ENCODE measurements at places on chromosomes 6 and 20.

GRCh38 chr6:33628401-33628964, 7.4 kb downstream of the ITPR3 start:
- DNase-seq: no peak

DNA sequence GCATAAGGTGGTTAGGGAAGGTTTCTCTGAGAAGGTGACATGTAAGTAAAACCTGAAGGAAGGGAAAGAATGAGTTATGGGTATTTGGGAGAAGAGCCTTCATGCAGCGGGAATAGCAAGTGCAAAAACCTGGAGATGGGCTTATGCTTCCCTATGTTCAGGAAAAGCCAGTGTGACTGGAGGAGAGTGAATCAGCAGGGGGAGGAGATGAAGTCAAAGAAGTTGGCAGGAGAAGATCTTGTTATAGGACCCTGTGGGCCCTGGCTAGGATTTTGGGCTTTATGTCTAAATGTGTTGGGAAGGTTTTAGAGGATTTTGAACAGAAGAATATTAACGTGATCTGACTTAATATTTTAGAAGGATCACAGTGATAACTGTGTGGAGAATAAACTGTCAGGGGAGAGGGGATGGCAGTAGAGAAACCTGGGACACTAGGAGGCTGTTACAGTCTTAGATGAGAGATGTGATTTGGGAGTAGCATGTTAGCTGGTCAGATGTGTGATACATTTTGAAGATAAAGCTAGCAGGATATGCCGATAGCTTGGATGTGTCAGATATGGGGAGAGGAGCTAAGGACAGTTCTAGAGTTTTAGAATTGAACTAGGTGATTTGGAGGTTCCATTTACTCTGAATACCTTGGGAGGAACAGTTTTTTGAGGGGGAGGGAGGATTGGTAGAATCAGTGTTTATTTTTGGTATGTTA, 41.0 kb downstream of the PHF3 start:
- DNase-seq: no peak

- DNase-seq: no peak
Measured at GRCh38 chr6:14707971-14708465, 537.9 kb upstream of the JARID2 start.

- no peak for DNase-seq
Measured at GRCh38 chr6:1890071-1890470, 280.4 kb downstream of the FOXC1 start.

DNA sequence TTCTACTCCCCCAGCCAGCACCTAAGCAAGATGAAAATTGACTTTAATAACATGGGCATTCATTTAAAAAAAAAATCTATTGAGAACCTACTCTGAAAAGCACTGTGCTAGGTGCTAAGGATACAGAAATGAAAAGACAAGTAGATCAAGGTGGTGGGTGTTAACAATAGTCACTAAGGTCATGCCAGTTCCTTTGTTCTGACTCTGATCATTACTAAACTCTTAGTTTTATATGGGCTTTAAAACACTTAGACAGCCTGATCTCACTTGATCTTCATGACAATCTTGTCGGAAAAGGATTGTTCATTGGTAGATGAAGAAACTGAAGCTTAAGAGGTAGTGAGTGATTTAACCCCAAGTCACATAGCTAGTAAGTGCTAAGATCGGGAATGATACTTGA, 285.7 kb upstream of the PRDM1 start:
- no peak for DNase-seq

DNA sequence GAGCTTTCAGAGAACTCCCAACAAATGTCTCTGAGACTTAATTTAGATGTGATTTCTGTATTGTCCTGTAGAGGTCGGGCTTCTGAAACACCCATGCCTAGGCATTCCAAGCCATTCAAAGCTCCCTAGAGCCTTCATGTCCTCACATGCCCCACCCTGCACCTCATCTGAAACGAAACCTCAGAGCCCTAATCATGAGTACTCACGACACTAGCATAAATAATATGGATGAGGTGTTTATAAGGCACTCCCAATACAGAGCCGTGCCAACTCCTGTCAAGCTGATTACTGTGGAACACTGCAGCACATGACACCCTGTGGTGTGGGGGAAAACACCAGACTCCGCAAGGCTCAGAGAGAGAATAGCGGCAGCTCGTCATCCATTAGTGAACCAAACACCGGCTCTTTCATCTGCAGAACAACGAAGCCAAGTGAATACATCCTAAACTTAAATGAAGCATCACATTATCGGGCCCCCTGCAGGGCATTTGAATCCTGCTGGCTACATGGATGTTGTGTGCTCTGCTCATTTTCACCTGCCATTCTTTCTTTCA, 83.8 kb downstream of the FNDC1 start:
- peak; percentile 14 for DNase-seq

GRCh38 chr6:34928220-34928619, 39.2 kb downstream of the ANKS1A start:
- DNase-seq: no peak
